ENCODE measurements at places on chromosomes 4 and X.

DNA sequence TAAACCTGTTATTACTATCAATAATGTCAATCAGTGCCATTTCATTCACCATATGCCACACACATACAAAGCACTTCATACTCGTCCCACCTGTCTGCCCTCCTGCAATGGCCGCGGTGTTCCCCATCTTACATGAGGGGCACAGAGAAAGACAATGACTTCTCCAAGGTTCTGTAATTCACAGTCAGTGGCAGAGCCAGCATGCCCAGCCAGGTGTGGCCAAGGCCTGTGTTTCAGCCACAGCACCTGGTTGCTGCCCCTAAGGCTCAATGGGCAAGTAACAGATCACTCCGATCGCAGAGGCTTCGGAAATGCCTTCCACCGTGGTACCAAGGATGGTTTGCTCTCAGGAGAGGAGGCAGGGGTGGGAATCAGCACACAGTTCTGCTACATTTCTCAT, 10.9 kb downstream of the AFAP1 start:
- DNase-seq = no peak

DNA sequence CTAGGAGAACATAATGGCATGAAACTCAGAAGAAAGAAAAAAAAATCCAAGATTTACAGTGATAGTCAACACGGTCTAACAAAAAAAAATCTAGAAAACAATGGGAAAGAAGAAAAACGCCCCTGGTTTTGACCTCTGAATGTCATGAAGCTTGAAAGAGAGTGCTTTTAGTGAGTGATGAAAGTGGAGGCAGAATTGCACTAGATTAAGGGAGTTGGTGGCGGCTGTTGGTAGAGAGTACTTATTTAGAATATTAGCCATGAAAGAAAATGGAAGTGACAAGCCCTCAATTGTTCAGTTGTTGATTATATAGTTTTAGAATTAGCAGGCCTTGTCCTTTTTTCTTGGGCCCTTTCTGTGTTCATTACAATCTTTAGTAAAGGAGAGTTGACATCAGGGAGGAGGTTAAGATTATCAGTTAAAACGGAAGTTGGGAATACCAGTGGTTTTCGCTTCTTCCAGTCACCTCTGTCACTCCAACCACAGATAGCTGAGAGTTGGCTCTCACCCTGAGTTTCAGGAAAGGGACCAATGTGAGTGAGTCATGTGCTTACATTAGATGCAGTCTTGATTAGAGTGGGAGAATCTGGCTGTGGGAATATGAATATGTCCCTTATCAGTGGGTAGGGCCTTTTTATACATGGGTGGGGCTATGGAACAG, 29.7 kb downstream of the EREG start:
- DNase-seq = no peak

DNA sequence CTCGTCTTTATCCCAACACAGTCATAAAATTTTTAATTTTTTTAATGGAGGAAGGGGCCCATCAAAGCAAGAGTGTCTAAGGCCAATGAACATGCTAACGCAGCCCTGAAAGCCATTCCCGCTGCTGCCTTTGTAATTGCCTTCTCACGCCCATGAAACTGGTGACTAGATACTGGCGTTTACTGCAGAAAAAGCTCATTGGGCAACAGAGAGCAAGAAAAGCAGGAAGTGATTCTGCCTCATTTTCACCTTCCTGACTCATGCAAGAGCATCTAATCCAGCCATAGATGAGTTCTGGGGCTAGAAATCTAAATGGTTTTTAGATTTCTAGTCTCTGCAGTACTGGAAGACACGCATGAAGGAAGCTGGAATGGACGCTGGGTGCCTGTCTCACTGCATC, 72.5 kb downstream of the ANXA3 start:
- DNase-seq = no peak

GRCh38 chr4:143626134-143626911, 74.2 kb downstream of the FREM3 start:
- DNase-seq = no peak

DNA sequence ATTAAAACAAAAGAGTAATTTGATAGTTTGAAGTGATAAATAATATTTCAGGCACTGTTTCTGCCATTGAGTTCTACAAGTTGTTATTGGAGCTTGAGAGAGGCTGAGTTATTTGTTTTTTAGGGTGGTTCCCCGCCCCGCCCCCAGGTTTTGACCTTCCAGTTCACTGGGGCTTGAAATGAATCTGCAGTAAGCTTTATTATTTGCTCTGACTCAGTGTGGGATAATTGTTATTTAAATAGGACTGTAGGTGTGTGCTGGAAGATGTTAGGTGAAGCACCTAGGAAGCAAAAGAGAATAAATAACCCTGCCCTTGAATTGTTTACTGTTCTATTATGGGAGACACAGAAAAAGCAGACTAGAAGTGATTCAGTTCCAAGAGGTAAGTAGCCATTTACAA, 81.2 kb upstream of the KCNIP4 start:
- no peak for DNase-seq

- DNase-seq = peak; percentile 15
Observed at GRCh38 chrX:26649534-26649933, 433.6 kb downstream of the MAGEB5 start.

DNA sequence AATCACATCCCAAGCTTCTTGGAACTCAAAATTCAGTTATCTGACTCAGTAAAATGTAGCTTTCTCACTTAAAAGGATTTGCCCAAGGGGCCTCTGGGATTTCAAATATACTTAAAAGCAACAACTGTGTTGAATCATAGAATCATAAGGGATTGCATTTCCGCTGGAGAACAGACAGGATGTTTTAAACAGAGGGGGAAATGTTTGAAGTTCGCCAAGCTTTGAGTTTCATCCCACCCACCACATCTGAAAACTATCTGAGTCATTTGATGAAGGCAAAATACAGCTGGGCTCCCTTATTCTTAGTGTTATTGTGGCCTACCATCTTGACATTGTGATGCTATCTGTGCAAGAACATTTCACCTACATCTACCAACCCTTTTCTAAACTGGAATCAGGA, 73.5 kb downstream of the PPP1R2C start:
- DNase-seq = no peak

- no peak for DNase-seq
Observed at GRCh38 chrX:41198410-41198809, 113.2 kb downstream of the USP9X start.

- no peak for DNase-seq
Observed at GRCh38 chr4:14888790-14889572, 113.3 kb upstream of the CPEB2 start.

GRCh38 chr4:101239665-101240064, 107.7 kb downstream of the PPP3CA start:
- no peak for DNase-seq

- no peak for DNase-seq
Observed at GRCh38 chrX:110418316-110419235, 59.9 kb downstream of the RTL9 start.

DNA sequence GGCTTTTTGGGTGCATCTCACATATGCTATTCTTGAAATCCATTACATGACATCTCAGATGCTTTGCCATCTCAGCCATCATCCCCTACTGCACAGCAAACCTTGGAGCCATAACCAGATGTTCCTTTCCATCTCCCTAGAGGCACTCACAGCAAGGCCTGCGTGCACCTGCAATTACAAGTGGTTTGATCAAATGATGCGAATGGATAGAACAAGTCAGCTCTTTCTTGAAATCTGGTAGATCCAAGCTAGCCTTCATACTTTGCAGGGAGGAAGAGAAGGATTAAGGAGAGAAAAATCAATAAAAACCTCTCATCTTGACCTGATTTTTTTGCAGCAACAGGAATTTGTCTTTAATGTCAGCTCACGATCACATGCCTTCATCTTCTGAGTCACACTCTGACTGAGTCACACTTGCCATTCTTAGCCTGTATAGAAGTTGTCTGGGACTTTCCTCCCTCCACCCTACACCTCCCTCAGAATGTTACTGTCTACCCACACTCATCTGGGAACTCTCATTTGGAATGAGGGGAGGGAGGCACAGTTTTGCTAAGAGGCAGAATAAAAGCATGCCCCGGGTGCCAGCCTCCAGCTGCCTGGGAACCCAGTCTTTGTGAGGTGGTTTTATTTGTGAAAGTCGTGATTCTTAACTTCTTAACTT, 11.9 kb upstream of the TRIML1 start:
- DNase-seq = no peak

DNA sequence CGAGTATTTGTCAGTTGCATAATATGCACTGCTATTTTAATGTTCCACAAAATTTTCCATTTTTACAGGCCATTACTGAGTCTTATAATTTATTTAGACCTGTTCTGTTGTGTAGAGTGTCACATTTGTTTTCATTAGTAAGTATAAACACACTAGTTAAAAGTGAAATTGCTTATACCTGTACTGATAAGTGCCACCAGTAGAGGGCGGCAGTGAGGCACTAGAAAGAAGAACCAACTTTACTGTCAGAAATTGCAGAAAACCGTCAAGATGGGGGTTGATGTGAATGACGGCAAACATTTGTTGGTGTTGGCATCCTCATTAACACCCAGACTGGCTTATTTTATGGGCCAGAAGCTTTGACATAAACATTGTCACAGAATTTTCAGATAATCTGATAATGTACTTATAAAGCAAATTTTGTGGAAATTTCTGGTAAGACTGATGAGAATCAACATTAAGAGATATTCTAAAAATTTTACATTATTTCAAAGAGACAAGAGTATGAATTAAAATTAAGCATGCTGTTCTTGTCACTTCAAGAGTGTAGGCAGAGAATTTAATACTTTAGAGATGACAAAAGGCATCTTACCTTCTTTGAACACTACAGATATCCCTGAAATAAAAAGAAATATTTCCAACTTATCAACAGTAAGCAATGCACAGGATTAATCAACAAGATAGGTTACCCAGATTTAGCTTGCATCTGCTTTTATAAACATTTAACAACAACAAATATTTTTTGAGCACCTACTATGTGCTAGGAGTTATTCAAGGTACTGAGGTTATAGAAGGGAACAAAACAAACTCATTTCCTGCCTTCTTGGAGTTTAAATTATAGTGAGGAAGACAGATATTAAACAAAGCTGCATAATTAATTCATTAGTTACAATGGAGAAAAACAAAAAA, 24.9 kb downstream of the ALPK1 start:
- peak; percentile 58 for DNase-seq

GRCh38 chr4:112327965-112328733, 31.0 kb downstream of the ALPK1 start:
- DNase-seq = peak; percentile 41

DNA sequence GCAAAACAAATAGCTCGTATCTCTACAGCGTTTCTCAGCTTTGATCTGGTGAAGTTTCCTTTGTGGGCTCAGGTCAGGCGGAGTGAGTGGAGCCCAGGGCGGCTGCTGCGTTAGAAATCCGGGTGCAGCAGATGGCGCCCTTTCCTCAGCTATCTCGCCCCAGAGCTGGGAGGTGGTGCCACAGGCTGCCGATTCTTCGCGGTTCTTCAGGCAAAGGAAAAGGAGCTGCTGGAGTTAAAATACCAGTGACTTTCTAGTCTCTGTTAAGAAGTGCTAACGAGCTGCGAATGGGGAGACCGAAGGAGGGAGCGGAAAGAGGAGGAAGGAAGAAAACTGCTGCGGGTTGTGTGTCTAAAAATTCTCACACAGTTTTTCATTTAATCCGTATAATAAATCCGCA, 114.6 kb downstream of the CPE start:
- peak; percentile 53 for DNase-seq

DNA sequence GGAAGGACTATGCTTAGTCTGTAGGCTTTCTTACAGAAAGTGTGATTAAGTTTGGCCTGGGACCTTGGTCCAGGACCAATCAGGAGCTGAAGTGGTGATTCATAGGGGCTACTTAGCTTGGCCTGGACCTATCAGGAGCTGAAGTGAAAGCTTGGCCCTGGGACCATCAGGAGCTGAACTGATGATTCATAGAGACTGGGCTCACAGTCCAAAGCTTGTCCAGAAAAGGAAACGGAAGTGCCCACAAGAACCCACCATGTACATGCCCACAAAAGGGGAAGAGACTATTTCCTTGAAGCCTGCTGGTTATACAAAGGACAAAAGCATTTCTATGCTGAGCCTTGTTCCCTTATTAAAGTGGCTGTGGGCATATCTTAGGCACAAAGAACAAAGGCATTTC, 12.6 kb downstream of the TENT5D start:
- DNase-seq = no peak

GRCh38 chrX:2965965-2966364, 36.8 kb upstream of the ARSD start:
- DNase-seq = no peak

GRCh38 chr4:1137063-1137776, 23.9 kb upstream of the RNF212 start:
- DNase-seq = no peak

DNA sequence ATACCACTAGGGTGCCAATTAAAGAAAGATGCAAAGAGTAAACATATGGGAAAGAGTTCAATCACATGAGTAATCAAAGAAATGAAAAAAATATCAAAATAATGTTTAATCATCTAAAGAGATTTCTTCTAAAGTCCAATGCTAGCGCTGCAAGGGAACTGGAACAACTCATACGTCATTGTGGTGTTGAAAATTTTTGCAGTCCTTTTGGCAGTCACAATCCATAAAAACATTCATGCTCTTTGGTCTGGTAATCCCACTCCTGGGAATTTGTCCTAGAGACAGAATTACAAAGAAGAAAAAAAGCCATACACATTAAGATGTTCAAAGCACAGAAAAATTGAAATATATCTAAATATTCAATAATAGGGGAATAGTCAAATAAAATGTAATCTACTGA, 4.6 kb downstream of the P2RY4 start:
- DNase-seq = no peak

DNA sequence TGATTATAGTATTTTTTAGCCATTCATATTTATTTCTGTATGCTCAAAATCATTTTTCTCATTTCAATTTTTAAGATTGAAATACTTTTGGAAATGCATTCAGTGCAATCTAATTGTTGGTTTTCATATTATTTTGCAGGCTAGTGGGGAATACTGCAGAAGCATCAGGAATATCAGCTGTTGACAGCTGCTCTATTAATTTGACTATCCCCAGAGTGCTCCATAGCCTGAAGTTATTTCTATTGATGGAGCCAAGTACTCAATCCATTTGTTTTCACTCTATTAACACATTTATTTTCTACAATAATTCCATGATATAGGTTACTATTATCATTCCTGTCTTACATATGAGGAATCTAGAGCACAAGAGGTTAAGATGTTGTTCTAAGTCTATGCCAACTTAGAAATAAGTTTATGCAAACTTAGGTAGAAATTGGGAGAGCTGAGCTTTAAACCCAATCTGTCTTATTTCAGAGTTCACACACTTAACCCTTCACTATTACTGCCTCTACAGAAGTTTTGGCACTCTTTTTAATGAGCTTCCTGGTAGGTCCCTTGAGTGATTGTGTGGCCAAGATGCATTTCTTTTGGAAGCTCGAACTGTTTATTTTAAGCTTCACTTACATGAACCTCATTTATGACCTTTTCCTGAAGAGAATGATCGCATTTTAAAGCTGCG, 65.6 kb upstream of the PCDH18 start:
- no peak for DNase-seq

GRCh38 chrX:14032406-14032805, 2.7 kb upstream of the GEMIN8 start:
- DNase-seq = peak; percentile 42
